Cortex of kidney (tissue), 1 donor: ENCODE measurements at places on chromosomes 7 and 10.

GRCh38 chr10:15370212-15370855 lies 755 bp downstream of the FAM171A1 start:
- no peak for DNase-seq

DNA sequence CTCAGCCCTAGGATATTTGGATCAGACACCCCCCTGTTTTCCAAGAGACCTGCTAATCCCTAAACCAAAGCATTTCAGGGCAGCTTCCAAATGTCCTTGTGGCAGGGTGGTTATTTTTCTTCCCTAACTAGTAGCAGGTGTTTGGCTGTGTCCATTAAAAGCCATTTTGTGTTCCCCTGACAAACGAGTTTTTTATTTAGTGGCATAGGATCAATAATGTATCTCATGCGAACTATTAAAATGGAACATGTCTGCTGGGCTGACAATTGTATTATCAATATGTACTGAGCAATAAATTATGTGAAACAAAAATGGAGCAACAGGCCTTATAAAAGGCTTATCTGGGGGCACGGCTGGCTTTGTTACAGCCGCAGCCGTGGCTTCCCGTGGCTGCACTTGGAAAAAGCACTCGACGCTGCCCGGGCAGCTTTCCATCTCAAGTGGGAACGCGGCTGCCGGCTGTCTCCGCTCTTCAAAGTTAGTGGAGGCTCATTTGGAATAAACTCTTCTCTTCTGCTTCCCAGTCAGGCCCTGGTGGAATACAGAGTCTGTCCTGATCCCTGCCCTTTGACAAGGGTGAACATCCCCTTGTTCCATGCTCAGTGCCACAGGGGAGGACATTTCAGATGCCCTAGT lies 554.3 kb downstream of the TYW1 start:
- DNase-seq = no peak

GRCh38 chr10:16570731-16571130 lies 49.1 kb upstream of the C1QL3 start:
- DNase-seq = no peak

GRCh38 chr7:74057987-74058386 lies 25.6 kb upstream of the LIMK1 start:
- no peak for DNase-seq

DNA sequence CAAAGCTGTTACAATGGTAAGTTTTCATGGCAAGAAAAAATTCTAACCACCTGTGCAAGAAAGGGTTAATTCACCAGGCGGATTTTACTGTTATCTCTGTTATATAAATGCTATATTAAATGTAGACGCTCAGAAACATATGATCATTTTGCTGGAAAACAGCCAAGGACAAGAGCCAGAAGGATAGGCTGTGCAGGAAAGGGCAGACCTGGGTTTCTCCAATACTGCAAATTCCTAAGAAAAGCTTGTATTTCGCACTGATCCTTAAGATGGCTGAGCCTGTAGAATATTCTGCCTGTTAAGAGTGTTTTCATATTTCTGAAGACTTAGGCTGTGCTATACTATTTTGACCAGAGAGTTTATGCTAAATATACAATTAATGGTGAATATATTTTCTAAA lies 564.1 kb upstream of the KCND2 start:
- no peak for DNase-seq

- no peak for DNase-seq
Measured at GRCh38 chr10:12656518-12657142, 307.3 kb downstream of the CAMK1D start.

GRCh38 chr10:9254353-9254752 lies 1199.9 kb downstream of the GATA3 start:
- DNase-seq = no peak

DNA sequence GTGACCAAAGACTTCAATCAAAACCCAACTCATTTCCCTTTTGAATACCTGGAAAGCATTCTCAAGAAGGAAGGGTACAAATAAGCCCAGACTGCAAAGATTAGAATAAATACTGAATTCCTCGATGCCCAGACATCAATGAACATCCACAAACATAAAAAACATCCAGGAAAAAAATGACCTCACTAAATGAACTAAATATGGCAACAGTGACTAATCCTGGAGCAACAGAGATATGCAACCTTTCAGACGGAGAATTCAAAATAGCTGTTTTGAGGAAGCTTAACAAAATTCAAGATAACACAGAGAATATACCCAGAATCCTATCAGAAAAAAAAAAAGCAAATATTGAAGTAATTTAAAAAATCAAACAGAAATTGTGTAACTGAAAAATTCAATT lies 43.2 kb downstream of the PCLO start:
- DNase-seq = no peak

- DNase-seq = no peak
Measured at GRCh38 chr10:70672165-70673042, at the start of gene ADAMTS14. ADAMTS14 (plus strand) TSS chr10:70672506; CDS start chr10:70672803, 297 bp downstream.

GRCh38 chr10:114319406-114320248 lies 80.6 kb downstream of the VWA2 start:
- DNase-seq = no peak

GRCh38 chr7:135601182-135601581 lies 43.5 kb downstream of the NUP205 start:
- no peak for DNase-seq
